Activated CD4-positive, alpha-beta T cell treated with anti-CD3 and anti-CD28 coated beads for 36 hours (primary cell): ENCODE measurements at places on chromosomes 12 and 14. TPM values are rescaled to one million over a fixed set of nuclear protein-coding genes. Genes with fewer than 3 reads are reported as not detected.
A peak's percentile ranks its signal among the peaks of the same experiment; 100 is the strongest.

- no peak for DNase-seq
These were observed 442 bp downstream of the FLVCR2 start for GRCh38 chr14:75578786-75579337.

- DNase-seq = no peak
These were observed 69.6 kb downstream of the CEP83 start for GRCh38 chr12:94390130-94390485.

GRCh38 chr14:64722842-64723447 is 18.7 kb downstream of the PLEKHG3 start:
- DNase-seq = peak; percentile 25

DNA sequence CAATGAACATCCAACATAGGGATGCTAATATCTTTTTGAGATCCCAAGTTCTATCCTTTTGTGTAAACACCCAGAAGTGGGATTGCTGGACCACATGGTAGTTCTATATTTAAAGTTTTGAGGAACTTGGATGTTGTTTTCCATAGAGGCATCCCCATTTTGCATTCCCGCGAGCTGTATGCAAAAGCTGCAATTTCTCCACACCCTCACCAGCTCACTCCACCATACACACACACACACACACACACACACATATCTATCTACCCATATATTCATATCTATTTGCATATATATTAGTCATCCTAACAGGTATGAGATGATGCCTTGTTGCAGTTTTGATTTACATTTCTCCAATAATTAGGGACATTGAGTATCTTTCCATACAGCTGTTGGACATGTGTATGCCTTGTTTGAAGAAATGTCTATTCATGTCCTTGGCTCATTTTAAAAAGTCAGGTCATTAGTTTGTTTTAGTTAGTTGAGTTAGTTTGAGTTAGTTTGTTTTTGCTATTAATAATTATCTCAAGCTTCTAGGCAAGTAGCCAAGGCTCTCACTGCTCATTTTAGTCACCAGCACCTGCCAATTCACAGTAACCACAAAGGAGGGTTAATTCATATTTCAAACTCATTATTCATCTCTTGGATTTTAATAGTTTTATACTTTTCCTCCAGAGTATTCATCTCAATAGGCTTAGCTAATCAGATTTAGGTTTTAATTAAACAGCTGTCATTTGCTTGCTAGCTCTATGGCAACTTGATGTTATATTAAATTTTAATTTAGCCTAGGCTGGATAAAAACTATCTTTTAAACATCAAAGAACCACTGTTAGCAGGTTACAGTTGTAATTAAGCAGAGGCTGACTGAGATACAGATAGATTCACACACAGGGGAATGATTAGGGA is 1435.9 kb upstream of the TMEM132C start:
- no peak for DNase-seq

GRCh38 chr14:92932448-92933395 is 9.8 kb downstream of the CHGA start:
- DNase-seq = no peak

- no peak for DNase-seq
These were observed 8.7 kb downstream of the CLEC7A start for GRCh38 chr12:10121278-10121677.

GRCh38 chr12:69396041-69396440 is 36.5 kb downstream of the YEATS4 start:
- DNase-seq = no peak

- DNase-seq = no peak
These were observed 201.3 kb downstream of the TTC7B start for GRCh38 chr14:90614696-90615516.

- DNase-seq = no peak
These were observed 80.0 kb downstream of the IFNG-AS1 start for GRCh38 chr12:68069275-68069674.

DNA sequence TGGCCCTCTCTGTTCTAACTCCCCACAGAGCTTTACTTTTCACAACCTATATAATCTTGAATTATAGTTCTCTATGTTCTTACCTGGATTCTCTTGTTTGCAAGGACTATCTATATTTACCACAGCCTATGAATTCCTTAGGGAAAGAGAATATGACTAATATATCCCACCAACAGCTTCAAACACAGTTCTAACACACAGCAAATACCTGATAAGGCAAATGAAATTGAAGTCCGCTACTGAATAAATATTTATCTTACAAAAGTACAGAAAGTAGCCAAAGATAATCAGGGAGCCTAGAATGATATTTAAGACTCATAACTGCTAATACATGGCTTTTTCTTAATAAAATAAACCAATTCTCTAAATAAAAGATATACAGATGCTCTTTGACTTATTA is 165.1 kb downstream of the C12orf42 start:
- DNase-seq = no peak

DNA sequence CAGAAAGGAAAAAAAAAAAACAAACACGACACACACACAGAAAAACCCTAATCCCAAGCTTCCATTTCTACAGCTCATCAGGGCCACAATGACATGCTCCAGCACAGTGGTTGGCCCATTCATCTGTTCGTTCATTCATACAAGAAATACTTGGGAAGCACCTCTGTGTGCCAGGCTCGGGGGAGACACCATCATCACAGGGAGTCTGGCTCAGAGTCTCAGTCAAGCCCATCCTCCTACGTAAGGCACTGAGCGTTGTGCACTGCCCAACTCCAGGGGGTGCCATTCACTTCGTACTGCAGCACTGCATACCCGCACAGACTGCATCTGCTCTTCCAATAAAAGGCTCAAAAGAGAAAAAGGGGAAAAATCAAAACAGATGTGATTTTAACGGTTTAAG is 15.3 kb downstream of the VPS37B start:
- peak; percentile 66 for DNase-seq

DNA sequence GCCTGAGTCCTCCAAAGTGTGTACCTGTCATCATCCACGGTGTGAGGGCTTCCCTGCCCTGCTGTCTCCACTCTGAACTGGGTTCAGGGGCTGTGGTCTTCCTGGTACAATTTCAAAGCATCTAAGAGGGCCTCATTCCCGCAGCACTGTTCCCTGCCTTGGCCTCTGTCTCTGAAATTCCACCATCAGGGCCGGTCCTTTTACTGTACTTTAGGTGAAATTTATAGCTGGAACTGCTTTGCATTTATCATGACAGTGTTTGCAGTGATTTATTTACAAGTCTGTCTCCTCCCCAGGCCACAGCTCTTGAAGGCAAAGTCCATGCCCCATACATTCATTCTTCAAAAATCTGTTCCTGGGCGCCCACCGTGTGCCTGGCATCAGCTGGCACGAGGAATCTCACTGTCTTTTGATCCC is 36.9 kb upstream of the NCOR2 start:
- no peak for DNase-seq

GRCh38 chr12:78918268-78918667 is 53.7 kb downstream of the SYT1 start:
- no peak for DNase-seq

DNA sequence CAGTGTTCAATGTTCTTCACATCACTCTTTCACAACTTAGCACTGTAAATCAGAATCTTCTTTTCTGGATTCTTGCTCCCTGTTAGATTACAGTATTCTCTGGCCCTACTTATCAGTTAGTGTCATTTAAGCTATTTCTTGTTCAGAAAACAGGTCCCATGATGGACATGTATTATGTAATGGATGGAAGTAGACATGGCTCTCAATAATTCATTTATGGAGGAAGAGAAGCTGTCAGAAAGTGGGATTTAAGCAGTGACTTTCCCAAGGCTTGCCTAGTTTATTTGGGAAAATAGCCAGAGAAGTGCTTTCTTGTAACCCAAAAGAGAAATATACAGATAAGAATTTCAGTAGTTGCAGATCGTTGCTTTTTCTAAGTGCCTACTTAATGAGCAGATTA is 1.6 kb downstream of the ERC1 start:
- DNase-seq = no peak

- no peak for DNase-seq
These were observed 155.3 kb upstream of the ATP2B1 start for GRCh38 chr12:89863968-89864367.

GRCh38 chr14:81313200-81313599 is 86.9 kb downstream of the STON2 start:
- DNase-seq = no peak

DNA sequence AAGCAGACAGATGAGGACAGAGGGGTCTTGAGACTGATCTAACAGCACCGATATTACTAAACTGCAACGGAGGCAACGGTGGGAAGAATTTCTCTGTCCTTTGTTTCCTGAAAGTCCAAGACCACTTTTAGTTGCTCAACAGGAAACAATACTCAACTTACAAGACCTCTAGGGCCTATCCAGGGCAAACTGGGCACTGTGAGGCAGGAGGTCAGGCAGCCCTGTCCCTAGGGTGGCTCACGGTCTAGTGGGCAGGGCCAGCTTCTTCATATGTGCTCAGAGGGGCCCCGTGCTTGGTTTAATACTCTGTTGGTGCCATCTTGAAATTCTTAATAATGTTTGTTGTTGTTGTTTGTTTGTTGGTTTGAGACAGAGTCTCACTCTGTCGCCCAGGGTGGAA is 14.2 kb downstream of the SSH1 start:
- DNase-seq = no peak

- DNase-seq = peak; percentile 37
These were observed 1.3 kb upstream of the JDP2 start for GRCh38 chr14:75426332-75427125.

GRCh38 chr14:38958589-38958988 is 144.4 kb downstream of the SEC23A start:
- no peak for DNase-seq

GRCh38 chr12:111457071-111457470 is 51.3 kb downstream of the SH2B3 start:
- no peak for DNase-seq

DNA sequence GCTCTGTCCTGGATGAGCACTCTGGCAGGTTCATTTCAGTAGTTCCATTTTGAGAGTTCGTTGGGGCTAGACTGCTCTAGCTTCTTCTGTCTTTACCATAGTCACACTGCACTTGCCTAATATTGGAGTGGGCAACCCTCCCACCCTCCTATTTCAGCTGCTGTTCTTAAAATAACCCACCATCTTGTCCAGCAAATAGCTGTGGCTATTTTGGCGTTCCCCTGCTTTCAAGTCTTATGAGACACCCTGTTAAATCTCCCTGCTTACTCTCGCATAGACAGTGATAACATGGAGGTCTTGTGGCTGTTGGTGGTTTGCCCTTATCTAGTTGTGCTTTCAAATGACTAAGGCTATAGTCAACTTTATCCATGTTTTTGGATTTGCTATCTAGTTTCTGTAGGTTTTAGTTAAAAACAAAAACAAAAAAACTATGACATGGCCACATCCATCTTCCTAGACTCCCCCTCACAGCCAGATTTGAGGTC is 65.5 kb downstream of the LRP6 start:
- peak; percentile 26 for DNase-seq

DNA sequence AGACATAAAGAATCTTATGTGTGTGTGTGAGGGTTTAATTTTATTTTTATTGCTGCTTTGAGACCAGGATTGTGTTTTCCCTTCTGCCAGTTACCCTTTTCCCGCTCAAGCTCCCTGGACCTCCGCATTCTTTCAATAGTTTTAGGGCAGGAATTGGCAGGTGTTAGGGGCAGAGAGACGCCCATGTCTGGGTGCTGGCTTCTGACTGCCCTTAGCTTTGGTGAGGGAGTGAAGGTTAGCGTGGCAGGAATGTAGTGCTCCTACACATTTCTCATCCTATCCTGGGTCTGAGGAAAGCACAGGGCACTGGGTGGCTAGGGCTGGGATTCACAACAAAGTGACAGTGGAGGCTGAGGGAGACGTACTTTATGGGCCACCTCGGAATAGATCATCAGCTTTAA is 428.1 kb downstream of the ZFP36L1 start:
- DNase-seq = no peak

GRCh38 chr12:124764451-124764850 is 99.2 kb downstream of the SCARB1 start:
- peak; percentile 74 for DNase-seq

- no peak for DNase-seq
These were observed 2.1 kb upstream of the IL23A start for GRCh38 chr12:56336361-56337167.

DNA sequence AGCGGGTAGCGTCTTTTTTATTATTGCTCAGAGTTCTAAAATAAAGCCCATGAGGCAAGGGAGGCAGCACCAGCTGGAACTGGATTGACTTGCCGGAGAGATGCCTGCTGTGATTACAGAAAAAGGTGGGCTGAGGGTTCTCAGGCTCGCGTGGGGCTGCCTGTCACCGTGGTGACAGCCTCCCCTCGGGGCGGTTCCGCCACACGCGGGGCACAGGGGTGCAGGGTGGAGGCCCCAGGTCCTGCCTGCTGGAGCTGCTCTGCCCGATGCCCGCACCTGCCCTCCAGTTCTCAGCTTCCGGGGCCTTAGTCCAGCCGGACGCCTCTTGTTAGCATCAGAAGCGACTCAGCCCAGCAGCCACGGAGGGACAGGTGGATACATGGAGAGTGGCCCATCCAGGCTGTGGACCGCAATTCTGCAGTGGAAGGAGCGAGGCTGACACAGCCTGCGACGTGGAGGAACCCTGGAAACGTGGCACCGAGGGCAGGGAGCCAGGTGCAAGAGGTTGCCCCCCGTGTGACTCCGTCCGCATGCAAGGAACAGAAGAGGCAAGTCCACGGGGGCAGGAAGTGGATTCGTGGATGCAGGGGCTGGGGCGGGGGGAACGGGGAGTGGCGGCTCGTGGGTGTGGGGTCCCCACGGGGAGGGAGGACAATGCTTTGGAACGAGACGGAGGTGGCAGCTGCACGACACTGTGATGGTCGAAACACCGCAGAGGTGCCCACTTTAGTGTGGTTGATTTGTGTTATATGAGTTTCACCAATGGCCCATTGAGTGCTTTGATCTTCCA is 79.5 kb downstream of the GALNT9 start:
- DNase-seq = no peak

DNA sequence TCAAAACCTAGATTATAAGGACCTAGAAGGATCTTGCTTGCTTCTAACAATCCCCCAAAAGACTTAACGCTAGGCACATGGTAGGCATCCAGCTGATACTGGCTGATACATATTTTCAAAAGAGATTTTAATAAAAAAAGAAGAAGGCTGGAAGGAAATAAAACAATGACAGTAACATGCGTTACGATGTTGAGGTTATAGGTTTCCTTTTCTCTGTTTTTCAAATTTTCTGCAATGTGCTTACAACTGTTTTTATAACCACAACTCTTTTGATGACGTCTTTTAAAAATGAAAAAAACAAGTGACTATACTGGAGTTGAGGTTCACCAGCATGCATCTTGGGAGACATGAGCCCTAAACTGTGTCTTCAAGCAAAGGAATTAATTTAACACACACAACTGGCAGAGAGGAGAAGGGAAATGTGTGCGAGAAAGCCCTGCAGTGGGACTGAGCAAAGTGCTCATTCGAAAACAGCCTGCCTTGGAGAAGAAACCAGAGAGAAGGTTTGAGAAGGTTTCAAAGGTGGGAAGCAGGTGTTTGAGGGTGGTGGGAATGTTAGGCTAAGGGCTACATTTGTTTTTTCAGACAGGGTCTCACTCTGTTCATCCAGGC is 80.4 kb downstream of the DUSP16 start:
- peak; percentile 45 for DNase-seq

The TAPBPL gene
- total RNA-seq = 27.4 TPM

The KRT73 gene
- total RNA-seq = 1.9 TPM

The TAS2R30 gene
- total RNA-seq = 1.4 TPM

The OAS2 gene
- 278 TPM for total RNA-seq

The SYNE3 gene
- 27.3 TPM for total RNA-seq

The KRT6C gene
- not detected for total RNA-seq

The ACOT4 gene
- total RNA-seq = 3.0 TPM

The RIPK3 gene
- total RNA-seq = 8.9 TPM

The RNFT2 gene
- 15.0 TPM for total RNA-seq

The KIF5A gene
- total RNA-seq = 1.4 TPM

The MYRFL gene
- not detected for total RNA-seq

The CD27 gene
- 116 TPM for total RNA-seq

The WNK1 gene
- total RNA-seq = 127 TPM

The OR6J1 gene
- total RNA-seq = not detected

The ENTPD5 gene
- total RNA-seq = 10.0 TPM

The FAM216A gene
- total RNA-seq = 57.5 TPM
